ENCODE measurements at places on chromosomes 1 and 21. TPM values are rescaled to one million over a fixed set of nuclear protein-coding genes. Genes with fewer than 3 reads are reported as not detected.

Gene SPATA45
- 1.1 TPM for total RNA-seq

Gene AK4
- 98.2 TPM for total RNA-seq

Gene C1orf53
- total RNA-seq = 10.1 TPM

Gene RIPK4
- 0.38 TPM for total RNA-seq

Gene FNDC5
- total RNA-seq = 0.85 TPM

Gene NPHS2
- not detected for total RNA-seq

Gene SETD4
- 10.0 TPM for total RNA-seq

Gene UTS2
- 0.56 TPM for total RNA-seq

Gene S100B
- 0.28 TPM for total RNA-seq

Gene VANGL2
- 0.28 TPM for total RNA-seq

Gene METTL18
- 7.6 TPM for total RNA-seq

Gene OR14I1
- not detected for total RNA-seq

Gene TMEM35B
- 43.4 TPM for total RNA-seq

Gene MAP3K21
- total RNA-seq = 0.19 TPM

Gene CHAF1B
- total RNA-seq = 1.4 TPM

Gene SAMD11
- 4.5 TPM for total RNA-seq

Gene RBP7
- total RNA-seq = not detected

Gene TEX38
- total RNA-seq = not detected

Gene MLLT11
- total RNA-seq = 5.9 TPM

Gene APOBEC4
- total RNA-seq = not detected

Gene ZBTB8A
- 4.6 TPM for total RNA-seq

Gene BRDT
- not detected for total RNA-seq

Gene PLXNA2
- total RNA-seq = 3.4 TPM

Gene MPL
- total RNA-seq = not detected

Gene PERM1
- 8.5 TPM for total RNA-seq

Gene PRAMEF27
- not detected for total RNA-seq

Gene KCNK2
- 5.1 TPM for total RNA-seq

Gene HMCN1
- total RNA-seq = 84.0 TPM

Gene CHI3L2
- total RNA-seq = 20.9 TPM

Gene RUNX3
- not detected for total RNA-seq

Gene DAB1
- total RNA-seq = not detected

Gene OR2L5
- not detected for total RNA-seq

Gene MATN1
- total RNA-seq = 0.28 TPM

Gene CYP4Z1
- total RNA-seq = not detected

Gene LCE1F
- total RNA-seq = not detected

Gene CELA2A
- 0.28 TPM for total RNA-seq

Gene SELP
- 1.4 TPM for total RNA-seq

Gene NRDC
- total RNA-seq = 121 TPM

Gene KRTAP12-1
- not detected for total RNA-seq

Gene CCDC30
- total RNA-seq = 1.4 TPM

Gene CACNA1S
- not detected for total RNA-seq

Gene PRPF38B
- total RNA-seq = 11.5 TPM

Gene NPL
- 2.1 TPM for total RNA-seq

Gene CCDC181
- total RNA-seq = 1.7 TPM

Gene C1orf210
- not detected for total RNA-seq

Gene C21orf58
- 6.9 TPM for total RNA-seq

Gene FBXO28
- total RNA-seq = 31.9 TPM

Gene AIM2
- not detected for total RNA-seq

Gene OR2L8
- not detected for total RNA-seq

Gene NCDN
- total RNA-seq = 32.8 TPM

Gene KCNE1
- total RNA-seq = 0.19 TPM

Gene TMIGD3
- not detected for total RNA-seq

Gene SLC19A1
- total RNA-seq = 7.5 TPM

Gene LAMC2
- total RNA-seq = 2.8 TPM

All from regular cardiac myocyte (primary cell).